ENCODE measurements at places on chromosomes 2 and 18. TPM values are rescaled to one million over a fixed set of nuclear protein-coding genes. Genes with fewer than 3 reads are reported as not detected.

Gene CPO
- not detected for total RNA-seq

Gene GKN1
- total RNA-seq: not detected

Gene MATN3
- 0.52 TPM for total RNA-seq

Gene CTLA4
- total RNA-seq: 6.2 TPM

Gene STPG4
- 0.17 TPM for total RNA-seq

Gene MC5R
- total RNA-seq: not detected

Gene SCYGR4
- not detected for total RNA-seq

Gene UBR3
- total RNA-seq: 45.6 TPM
